NCI-H2171 (cell line): ENCODE measurements at places on chromosomes 4 and X.

DNA sequence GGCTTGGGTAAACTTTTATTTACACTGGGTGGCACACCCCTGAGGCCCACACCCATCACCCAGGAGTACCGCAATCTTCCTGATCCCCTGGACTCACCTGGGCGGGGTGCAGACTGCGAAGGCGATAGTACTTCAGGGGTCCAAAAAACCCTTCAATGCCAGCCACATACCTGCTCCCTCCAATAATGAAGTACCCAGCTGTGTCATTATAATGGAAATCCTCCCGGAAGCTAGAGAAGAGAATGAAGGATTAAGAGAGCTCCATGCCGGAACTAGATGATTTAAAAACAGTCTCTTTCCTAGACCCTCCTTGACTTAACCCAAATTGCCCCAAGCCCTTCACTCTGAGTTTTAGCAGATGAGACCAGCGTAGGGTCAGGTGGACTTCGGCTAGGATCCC lies 40.9 kb downstream of the SEL1L3 start:
- no peak for DNase-seq

DNA sequence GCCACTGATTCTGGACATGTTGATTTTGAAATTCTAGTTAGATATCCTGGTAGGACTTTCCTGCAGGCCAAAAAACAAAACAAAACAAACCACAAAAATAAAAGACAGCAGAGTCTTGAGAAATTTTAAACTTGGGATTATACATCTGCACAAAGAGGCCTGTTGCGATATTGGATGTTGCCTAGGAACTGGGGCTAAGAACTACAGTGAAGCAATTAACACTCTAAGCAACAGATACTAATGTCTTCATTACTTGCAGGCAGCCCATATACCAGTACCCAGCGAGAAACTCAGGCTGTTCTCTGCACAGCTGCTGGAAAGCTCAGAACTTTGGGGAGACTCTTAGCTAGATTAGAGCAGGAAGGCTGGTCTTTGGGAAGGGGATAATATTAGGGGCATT lies 69.1 kb upstream of the SCOC start:
- no peak for DNase-seq

DNA sequence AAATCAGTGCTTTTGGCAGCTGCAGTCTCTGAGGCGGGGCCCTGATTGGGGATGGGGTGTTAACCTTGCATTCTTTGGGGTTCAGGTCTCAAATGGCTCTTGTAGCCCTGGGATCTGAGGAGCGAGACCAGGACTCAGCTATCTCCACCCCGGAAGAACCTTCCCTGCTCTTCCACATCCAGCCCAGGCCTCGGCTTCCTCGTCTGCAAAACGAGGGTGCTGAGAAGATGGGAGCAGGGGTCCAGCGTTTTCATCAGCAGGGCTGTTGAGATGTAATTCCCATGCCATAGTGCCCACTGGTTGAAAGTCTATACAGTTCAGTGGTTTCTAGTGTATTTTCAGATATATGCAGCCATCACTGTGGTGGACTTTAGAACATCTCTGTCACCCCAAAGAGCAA lies 34.6 kb upstream of the WFS1 start:
- no peak for DNase-seq

DNA sequence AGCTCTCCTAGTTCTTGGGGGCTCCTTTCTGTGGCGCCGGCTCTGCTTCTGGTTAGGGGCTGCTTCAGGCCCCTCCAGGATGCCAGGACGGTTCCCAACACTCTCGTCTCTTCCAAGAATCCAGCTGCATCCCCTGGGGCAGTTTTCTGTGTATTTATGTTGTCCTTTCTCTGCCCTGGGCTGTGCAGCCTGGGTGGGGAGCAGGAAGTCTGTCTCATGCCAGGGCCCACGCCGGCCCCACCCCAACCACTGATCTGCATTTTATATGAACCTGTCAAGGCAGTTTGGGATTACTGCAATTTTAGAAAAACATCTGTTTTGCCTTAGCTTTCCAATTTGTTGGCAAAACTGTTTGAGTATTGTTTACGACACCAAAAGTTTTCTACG lies 14.6 kb downstream of the CTBP1 start:
- DNase-seq = no peak

- DNase-seq = no peak
Measured at GRCh38 chr4:4853371-4853823, 6.1 kb upstream of the MSX1 start.

DNA sequence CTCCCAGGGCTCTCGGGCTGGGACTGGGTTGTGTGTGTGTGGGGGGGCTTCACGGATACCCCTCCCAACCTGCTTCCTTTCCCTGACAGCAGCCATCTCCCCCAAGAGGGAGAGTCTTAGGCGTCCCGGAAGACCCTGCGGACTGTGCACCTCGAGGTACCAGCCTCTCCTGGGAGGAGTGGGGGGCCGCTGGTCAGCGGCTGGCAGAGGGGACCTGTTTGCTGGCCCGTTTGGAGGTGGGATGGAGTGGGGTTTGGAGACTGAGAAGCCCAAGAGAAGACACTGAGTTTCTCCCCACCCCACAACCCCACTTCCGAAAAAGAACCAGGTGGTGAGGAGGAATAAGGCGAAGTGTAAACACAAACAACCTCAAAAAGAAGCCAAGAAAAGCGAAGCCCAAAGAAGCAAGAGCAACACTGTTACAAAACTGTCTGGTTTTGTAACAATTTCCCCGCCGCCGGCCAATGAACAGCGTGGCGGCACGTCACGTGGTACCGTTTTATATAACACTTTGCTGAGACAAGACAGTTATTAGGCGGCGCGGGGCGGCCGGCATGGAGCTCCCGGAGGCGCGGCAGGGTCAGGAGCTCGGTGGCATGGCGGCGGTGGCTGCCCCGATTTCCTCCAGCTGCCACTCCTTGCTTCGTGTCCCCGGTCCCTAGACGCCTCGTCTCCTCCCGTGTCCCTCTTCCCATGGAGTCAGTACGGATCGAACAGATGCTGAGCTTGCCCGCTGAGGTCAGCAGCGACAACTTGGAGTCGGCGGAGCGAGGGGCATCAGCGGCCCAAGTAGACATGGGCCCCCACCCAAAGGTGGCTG lies at the start of gene LONRF3:
TSS of gene LONRF3 (plus strand) at position 531 of the 820 bp plus-strand sequence. CDS start at position 694, 163 bp downstream.
- no peak for DNase-seq

DNA sequence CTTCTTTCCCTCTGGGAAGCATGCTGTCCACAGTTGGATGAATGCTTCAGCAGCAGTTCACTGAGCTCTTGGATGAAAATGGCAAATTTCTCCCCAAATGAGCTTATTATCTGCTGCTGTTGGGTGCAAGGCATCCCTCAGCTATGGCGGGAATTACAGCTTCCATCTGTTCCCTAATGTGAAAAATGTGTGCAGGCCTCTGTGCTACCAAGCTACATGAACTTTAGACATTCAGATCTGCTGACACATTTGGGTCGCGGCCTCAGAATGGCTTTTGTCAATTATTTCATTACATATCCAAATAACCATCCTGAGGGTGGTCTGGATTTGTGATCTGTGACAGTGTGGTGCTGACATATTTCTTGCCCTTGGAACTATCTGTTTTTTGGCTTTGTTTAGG lies 119.5 kb upstream of the SCML1 start:
- DNase-seq = no peak

DNA sequence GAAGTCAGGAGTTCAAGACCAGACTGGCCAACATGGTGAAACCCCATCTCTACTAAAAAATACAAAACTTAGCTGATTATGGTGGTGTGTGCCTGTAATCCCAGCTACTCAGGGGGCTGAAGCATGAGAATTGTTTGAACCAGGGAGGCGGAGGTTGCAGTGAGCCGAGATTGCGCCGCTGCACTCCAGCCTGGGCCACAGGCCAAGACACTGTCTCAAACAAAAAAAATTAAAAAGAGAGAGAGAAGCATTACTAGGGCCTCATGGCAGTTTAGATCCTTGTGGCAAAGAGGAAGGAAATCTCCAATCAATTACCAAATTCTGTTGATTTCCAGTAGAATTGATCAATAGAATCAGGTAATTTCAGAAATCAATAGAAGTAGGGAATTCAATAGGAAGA lies 16.8 kb upstream of the SLC34A2 start:
- DNase-seq = no peak

DNA sequence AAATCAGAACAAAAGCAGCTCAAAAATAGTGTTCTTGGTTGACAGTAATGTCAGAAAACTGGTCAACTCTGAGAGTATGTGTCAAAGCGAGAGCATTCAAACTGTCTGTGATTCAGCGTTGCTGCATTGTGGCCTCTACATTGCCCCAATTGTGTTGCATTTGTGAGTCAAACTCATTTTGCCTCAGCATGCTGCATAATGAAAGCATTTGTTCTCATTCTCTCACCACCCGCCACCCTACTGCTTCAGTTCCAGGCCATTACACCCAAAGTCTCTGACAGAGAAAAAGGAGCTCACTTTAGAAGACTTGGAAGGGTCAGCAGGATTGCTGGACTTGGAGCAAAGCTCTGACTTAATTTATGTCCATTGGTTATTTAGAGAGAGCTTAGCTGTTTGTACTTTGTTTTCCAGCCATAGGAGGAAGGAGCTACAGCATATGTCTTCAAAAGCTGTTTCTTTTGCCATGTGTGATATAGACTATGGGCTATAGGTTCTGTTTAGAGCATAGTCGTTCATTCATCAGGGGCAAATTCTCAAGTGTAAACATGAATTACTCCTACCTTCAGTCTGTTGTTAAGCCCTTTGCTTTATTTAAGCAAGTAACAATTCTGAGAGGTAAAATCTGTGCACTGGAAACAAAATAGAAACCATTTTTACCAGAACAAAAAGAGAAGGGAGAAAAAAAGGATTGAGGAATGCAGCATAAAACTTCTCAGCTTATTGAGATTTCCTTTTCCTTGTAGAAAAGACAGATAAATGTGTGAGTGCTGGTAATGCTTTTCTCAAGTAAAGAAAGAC lies 153.4 kb upstream of the ANK2 start:
- DNase-seq = no peak

DNA sequence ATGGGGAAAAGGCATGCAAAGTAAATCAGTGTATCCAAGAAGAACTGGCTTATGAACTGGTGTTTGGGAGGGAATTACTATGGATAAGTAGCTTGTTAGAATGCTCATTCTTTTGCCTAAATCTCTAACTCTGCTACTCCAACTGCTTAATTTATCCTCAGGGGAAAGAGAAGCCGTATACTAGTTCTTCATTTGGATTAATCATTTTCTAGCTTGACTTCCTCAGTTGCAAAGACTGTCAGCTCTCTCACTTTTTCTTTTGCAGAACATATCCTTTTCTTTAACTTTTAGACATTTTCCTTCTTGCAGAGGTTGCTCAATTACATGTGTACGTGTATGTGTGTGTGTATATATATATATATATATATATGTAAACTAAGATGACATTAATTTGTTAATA lies 21.9 kb downstream of the GPRIN3 start:
- DNase-seq = no peak

- DNase-seq = no peak
Measured at GRCh38 chr4:149008415-149009025, 566.3 kb upstream of the NR3C2 start.

GRCh38 chr4:75612306-75612705 lies 18.0 kb downstream of the CDKL2 start:
- DNase-seq = no peak

DNA sequence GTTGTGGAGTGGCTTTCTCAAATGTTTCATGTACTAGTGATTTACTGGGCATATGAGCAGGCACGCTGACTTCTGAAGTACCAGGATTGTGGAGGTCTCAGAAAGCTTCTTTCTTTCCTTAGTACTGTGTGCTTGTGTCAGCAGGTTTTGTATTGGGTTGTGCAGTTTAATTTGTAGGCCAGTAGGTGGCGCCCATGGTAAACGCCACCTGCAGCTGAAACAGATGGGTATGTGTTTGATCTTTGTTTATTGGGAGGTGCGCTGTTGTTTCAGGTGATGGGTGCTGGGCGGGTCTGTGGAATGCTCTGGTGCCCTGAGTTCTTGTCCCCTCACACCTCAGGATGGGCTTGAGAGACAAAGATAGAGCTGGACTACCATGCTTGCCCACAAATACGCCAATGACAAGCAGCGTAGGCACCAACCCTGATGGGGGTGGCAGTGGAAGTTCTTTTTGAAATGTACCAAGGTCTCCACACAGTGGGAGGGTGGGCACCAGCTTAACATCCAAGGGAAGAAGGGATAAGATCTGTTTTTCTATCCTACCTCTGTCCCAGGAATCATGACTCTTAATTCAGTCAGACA lies 141.5 kb downstream of the RPS6KA6 start:
- DNase-seq = peak; percentile 2

- no peak for DNase-seq
Measured at GRCh38 chrX:34909151-34909550, 33.4 kb upstream of the FAM47B start.

GRCh38 chr4:25925486-25926201 lies 11.6 kb downstream of the SMIM20 start:
- no peak for DNase-seq

GRCh38 chrX:71917621-71918343 lies 7.1 kb downstream of the NHSL2 start:
- no peak for DNase-seq

GRCh38 chr4:138736362-138736761 lies 279.2 kb upstream of the NOCT start:
- no peak for DNase-seq

- DNase-seq = no peak
Measured at GRCh38 chr4:82217986-82218715, 155.6 kb downstream of the HNRNPD start.

- no peak for DNase-seq
Measured at GRCh38 chr4:4871242-4871572, 11.7 kb downstream of the MSX1 start.

DNA sequence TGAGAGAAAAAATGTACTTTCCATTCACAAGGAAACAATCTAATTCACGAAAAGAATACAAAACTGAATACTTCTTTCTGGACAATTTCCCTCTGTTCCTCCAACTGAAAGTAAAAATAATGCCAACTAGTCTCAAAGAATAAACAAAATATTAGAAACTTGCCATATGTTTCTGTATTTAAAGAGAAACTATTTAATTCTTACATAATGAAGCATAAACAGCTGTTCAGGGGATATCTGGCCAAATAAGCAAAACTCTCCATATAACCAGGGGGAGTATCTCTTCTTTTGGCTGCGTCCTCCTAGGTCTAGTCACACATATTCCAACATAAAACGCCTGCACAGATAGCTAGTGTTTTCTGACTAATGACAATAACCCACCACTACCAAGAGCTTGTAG lies 805 bp downstream of the GATB start:
- DNase-seq = no peak

DNA sequence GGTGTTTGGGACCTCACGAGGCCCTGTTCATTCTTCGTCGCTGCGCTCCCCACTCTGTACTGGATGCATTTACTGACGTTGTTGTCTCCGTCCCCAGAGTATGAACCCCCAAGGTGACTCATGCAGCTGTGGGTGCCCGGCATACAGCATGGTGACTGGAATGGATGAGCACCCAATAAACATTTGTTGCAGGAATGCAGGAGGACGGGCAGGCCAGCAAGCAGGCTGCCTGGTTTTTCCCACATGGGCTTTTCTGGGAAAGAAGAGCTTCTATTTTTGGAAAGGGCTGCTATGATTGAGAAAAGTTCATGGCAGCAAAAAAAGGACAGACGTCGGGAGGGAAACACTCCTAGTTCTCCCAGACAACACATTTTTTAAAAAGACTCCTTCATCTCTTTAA lies 893 bp upstream of the SOD3 start:
- DNase-seq = no peak

GRCh38 chrX:132748268-132748667 lies 210.2 kb downstream of the HS6ST2 start:
- no peak for DNase-seq

- no peak for DNase-seq
Measured at GRCh38 chrX:57417827-57418226, 131.3 kb downstream of the FAAH2 start.
